ENCODE measurements at places on chromosomes 3 and 15.
A peak's percentile ranks its signal among the peaks of the same experiment; 100 is the strongest.

DNA sequence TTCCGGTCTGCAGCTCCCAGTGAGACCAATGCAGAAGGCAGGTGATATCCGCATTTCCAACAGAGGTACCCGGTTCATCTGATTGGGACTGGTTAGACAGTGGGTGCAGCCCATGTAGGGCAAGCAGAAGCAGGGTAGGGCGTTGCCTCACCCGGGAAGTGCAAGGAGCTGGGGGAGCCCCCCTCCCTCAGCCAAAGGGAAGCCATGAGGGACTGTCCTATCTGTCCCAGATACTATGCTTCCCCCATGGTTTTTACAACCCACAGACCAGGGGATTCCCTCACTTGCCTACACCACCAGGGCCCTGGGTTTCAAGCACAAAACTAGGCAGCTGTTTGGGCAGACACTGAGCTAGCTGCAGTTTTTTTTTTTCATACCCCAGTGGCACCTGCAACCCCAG lies 71.8 kb downstream of the CPNE4 start:
- no peak for DNase-seq

GRCh38 chr3:38834717-38835116 lies 18.7 kb upstream of the SCN10A start:
- no peak for DNase-seq

DNA sequence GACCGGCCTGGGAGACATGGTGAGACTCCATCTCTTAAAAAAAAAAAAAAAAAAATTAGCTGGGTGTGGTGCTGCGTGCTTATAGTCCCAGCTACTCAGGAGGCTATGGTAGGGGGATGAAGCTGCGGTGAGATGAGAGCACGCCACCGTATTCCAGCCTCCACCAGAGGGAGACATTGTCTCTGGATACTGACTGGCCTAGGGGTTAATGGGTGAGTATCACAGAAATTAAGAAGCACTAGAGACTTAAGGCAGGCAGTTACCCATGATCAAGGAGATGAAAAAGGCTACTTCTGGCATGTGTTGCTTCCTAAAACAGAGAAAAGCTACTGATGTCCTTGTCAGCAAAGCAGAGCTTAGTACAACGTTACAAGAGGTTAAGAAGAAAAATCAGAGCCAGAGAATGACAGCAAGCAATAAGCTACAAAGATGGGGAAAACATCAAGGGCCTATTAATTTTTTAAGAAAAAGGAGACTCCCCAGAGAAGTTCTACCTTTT lies 8.6 kb downstream of the TFRC start:
- peak; percentile 4 for DNase-seq

- no peak for DNase-seq
These were observed 108.2 kb downstream of the THRB start for GRCh38 chr3:24386458-24386857.

DNA sequence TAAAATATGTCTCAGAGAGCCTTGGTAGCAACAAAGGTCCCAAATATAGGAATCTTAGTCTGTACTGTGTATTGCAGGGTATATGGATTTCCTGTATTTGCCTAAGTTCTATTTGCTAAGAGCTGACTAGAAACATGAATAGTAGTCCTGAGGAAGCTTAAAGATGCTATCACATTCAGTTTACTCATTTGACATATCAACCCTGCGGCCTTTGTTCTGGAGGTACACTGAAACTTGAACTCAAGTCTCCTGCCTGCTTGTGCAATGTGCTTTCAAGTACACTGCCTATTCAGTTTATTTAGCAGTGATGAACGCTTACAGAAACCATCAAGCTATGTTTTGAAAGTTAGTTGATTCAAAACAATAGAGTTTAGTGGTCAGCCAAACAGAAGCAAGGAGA lies 21.1 kb downstream of the IL1RAP start:
- DNase-seq: no peak

DNA sequence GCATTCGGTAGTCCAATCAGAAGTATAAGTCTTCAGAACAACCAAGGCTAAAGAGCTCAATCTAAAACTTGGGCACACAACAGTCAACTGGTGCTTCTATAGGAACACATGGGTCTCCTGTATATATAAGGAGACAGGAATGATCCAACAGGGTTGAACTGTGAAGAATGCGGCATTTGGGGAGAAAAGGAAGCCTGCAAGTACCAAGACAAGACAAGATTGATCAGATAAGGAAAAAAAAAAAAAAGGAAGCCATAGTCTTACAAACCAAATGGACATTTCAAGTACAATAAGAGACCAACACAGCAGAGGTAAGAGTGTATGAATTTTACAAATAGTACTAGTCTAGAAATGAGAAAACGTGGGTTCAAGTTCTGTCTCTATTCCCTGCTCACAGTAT lies 6.5 kb downstream of the CPEB1 start:
- DNase-seq: no peak

- no peak for DNase-seq
These were observed 1.4 kb downstream of the CD200R1 start for GRCh38 chr3:112973325-112974177.

GRCh38 chr15:64690578-64691296 lies 84.7 kb downstream of the RBPMS2 start:
- DNase-seq: no peak

DNA sequence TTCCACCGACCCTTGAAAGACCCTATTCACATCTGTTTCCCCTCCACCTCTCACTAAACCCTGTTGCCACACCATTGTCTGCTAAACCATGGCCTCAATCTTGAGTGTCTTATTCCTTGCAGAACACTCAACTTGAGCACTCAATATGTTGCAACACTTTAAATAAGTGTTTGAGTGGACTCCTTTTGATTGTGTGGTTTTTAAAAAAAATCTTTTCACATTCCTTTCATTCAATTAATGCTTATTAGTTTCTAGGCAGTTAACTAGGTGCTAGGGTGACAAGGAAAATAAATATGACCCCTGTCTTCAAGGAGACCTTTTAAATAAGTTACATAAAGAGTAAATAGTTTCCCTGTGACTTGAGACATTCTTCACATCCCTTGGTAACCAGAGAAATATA lies 13.3 kb upstream of the HHLA2 start:
- DNase-seq: no peak

DNA sequence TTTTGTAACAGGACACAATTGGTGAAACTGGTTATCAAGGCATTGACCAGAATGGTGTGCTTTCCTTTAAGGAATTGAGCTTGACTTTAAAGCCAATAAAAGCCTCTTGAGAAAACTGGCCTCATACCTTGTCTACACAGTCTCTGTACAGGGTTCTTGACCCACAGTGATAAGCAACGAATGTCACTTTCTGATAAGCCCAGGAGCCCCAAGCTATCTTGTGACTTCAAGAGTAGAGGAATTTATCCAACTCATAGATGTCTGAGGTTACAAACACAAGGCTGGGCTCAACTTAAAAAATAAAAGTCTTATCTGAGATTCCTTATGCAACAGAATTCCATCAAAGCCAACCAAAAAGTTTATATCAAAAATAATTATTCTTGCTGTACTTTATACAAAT lies 212.1 kb downstream of the GBE1 start:
- DNase-seq: no peak

GRCh38 chr15:95162967-95163531 lies 931.7 kb downstream of the MCTP2 start:
- DNase-seq: no peak

DNA sequence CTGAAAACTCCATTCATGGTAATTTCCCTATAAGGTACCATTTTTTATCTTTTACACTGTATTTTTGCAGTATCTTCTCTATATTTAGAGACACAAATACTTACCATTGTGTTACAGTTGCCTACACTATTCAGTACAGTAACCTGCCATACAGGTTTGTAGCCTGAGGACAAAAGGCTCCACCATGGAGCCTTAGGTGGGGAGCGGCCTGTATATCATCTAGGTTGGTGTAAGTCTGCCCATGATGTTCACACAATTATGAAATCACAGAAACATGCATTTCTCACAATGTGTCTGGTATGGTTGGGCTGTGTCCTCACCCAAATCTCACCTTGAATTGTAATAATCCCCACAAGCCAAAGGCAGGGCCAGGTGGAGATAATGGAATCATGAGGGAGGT lies 43.9 kb upstream of the LYSMD4 start:
- DNase-seq: no peak

DNA sequence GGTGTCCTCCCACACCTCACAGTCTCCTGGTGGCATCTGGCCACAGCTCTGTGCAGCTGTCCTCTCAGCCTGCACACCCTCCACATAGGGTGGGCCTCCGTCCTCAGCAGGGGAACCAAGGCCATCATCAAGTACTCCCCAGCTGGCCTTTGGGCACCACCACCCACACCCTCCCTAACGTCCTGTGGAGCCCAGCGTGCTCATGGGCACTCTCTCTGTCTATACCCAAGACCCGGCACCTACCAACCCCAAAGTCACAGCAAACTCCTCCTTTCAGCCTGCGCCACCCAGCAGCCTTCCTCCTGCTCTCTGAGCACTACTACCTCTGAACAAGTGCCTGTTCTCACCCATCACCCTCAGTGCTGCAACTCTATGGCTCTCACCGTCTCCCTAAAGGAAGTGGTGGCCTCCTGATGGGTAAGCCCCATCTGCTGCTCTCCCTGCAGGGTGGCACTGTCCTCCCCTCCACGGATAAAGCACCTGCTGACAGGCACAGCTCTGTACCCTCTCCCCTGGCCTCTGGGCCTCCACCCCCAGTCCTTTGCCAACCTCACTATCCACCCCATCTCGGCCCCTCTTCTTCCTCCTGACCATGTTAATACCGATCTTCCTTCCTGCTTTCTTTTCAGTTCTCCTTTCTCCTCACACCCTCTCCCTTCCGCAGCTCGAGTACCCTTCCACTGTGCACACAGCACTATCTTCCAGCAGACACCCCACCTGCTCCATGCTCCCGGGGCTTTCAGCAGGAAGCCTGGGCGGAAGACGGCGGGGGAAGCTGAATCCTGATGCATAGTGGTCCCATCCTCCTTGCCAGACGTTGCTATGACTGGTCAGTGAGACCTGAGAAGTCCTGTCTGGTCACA lies 31.5 kb downstream of the SLC41A3 start:
- no peak for DNase-seq

GRCh38 chr15:100786901-100787566 lies 92.6 kb upstream of the ALDH1A3 start:
- DNase-seq: no peak

DNA sequence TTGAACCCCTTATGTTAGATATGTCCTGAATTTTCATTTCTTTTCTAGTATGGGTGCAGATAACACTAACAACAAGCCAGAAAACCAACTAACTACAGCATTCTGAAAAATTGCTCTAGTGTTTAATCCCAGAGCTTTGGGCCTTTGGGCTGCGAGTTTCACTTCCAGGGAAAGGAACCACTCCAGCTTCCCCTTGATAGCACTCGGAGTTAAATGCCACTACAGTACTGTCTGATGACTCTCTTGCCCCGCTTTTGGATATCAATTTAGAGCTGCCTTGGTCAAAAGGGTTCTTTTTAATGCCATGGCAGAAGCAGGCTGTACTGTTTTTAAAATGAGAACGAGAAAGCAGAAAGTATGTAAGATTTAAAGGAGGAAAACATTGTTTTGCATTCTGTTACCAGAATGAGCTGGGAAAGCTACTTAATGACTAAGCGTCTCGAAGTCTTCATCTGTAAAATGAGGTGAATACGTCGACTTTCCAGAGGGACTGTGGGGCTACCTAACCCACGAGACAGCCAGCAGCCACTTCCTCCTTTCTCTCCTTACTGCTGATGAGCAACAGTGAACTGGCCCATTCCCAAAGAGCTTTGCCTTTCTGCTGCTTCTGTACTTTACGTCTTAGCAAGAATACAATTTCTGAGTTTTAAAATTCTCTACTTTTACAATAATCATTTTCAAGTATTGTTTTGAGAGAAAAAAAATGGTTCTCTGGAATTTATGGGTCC lies 299.3 kb upstream of the LYSMD4 start:
- no peak for DNase-seq

GRCh38 chr15:92059036-92059970 lies 205.8 kb downstream of the SLCO3A1 start:
- no peak for DNase-seq

GRCh38 chr3:133514418-133514817 lies 59.1 kb upstream of the CDV3 start:
- DNase-seq: no peak

- no peak for DNase-seq
These were observed 2.6 kb downstream of the SPG21 start for GRCh38 chr15:64987136-64987535.

GRCh38 chr3:171851660-171852058 lies 8.5 kb downstream of the TMEM212 start:
- no peak for DNase-seq

DNA sequence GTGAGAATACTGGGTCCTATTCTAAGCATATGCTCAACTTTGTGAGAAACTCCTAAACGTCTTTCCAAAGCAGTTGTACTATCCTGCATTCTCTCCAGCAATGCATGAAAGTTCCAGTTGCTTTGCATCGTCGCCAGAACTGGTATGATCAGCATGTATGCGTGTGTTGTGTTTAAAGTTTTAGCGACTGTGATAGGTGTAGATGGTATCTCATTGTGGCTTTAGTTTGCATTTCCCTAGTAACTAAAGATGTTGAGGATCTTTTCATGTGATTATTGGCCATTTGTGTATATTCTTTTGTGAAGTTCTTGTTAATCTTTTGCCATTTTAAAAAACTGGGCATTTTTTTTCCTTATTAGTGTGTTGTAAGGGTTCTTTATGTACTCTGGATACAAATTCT lies 115.1 kb downstream of the SPATA16 start:
- DNase-seq: no peak

DNA sequence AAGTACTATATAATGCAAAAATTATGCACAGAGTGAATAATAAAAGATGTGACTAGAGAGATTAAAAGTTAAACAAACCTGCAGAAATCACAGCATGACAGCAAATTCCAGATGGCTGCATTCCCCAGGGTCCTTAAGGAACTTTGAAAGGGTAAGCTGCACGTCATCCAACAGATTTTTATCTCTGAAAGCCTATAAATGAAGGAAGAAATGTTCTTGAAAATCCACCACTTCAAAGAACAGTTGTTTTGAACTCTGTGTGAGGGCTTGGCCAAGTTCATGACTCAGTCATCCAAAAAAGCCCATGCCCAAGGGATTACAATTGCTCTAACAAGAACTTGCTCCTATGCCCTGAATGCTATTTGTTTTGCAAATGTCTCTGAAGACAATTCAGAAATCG lies 603.6 kb downstream of the PLOD2 start:
- DNase-seq: no peak

- DNase-seq: no peak
These were observed 423.8 kb upstream of the CFAP20DC start for GRCh38 chr3:59473636-59474035.
